ENCODE measurements at places on chromosomes 6 and 20.

- no peak for DNase-seq
These were observed 631 bp downstream of the PLCB1 start for GRCh38 chr20:8132484-8133309.

DNA sequence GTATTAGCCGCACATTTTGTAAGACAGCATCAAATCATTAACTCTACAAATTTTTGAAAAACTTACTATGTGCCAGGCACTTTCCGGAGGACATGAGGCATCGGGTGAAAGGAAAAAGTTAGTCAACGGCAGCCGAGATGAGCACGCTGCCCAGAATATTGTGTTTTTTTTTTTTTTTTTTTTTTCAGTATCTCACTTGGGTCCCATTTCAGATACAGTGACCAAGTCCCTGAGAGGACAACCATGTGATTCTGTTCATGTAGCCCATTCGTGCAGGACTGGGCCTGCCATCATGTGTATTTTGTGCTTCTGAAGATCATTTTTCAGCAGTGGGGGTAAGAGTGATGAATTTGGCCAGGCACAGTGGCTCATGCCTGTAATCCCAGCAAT is 1.3 kb downstream of the SLA2 start:
- DNase-seq, result no peak

GRCh38 chr6:44302856-44303255 is 10.3 kb downstream of the AARS2 start:
- DNase-seq, result no peak

GRCh38 chr20:20410678-20411077 is 42.8 kb downstream of the INSM1 start:
- DNase-seq, result peak; percentile 15

DNA sequence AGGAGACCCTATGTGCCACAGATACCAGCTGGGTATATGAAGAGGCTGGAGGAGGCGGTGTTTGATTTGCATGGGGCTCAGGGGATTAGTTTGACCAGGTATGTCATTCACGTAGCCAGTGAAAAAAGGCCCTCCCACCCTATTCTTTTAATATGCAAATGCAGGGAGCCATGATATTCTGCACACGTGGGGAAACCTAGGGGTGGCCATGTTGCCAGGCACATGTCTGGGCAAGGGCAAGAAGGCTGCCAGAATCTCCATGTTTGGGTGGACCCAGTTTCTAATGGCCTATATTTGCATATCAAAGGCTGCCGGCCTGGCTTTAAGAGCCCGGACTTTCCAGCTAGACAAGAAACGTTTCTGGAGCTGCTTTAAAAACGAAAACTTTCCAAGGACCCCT is 60.4 kb downstream of the SOX4 start:
- no peak for DNase-seq

GRCh38 chr20:15317546-15318232 is 980.3 kb upstream of the FLRT3 start:
- DNase-seq, result no peak

GRCh38 chr20:2136275-2136674 is 34.6 kb downstream of the STK35 start:
- DNase-seq, result no peak

DNA sequence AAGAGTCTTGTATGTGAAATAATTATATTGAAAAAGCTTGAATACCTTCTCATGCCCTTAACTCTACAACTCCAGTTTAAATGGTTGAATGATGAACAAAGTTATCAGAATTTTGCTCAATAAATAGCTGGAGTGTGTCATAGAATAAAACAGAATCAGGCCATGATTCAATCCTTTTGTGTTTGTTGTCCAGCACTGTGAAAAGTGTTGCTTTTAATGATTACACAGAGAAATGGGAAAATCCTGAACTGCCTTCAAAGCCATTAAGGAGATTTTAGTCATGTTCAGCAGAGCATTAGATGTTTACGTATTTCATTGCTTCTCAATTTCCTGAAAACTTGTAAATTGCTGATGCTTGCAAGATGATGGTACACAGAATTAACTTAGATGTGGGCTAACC is 262.9 kb upstream of the BTBD3 start:
- DNase-seq, result no peak

DNA sequence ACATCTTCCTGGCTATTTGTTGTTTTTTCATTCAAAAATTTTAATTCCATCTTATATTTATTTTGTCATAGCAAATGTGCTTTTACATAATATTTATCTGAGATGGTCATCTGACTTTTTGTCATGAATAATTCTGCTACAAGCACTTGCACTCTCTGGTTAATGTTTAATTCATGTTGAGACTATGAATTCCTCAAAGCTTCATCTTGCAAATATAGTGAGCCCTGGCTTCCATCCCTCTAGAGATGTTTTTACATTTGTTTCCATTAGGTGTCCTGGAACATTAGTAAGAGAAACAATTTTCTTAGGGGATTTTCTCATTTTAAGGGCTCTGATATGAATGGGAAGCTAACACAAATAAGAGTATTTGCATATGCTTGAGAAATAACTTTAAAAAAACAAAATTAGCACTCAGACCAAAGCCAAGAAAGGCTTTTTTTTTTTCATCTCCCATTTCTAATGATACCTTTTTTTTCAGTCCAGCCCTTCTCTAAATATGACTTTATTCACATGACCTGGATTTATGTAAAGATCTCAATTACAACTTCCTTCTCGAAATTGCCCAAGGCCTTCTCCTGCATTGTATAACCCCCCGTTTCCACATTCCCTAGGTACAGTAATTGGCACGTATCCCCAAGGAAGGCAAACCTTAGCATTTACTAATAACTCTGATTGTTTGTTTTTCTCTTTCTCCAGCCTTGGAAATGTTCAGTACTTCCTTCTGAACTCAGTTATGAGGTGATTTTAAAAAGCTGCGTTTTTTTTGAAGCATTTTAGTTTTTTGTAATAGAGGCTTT is 797.0 kb upstream of the GJE1 start:
- DNase-seq, result no peak

DNA sequence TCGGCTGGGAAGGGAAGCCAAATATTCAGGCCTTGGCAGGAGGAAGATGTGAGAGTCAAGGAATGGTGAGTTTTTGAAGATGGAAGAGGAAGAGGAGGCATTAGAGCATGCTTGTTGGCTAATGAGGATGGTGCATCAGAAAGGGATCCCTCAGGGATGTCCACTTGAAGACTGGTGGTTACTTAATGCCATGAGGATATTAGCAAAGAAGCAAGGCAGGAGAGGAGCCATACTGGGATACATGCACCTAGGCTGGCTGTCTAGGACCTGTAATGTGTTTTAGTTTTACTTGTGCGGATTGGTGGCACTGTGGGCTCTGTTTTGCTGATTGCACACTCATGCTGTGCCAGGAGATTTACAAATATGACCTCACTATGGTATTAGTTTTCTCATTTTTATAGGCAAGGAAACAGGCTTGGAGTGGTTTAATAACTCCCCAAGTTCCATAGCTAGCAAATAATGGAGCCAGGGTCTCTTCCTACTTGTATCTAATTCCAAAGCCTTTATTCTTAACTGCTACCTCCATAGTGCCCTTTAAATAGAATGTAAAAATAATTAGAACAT is 37.8 kb downstream of the NCOA7 start:
- no peak for DNase-seq

GRCh38 chr6:138307816-138308730 is 69.6 kb upstream of the SMIM28 start:
- DNase-seq, result no peak
